ENCODE measurements at places on chromosomes 4 and X. TPM values are rescaled to one million over a fixed set of nuclear protein-coding genes. Genes with fewer than 3 reads are reported as not detected.

- H3K4me1 ChIP-seq = peaks cover 23% of the 10 kb centered on the region
- no peak for DNase-seq
- no peaks in the 10 kb centered on the region for H3K27me3 ChIP-seq
- peaks cover 7% of the 10 kb centered on the region for H3K36me3 ChIP-seq
- H3K4me3 ChIP-seq = peak overlapping the region; percentile 71
Observed at GRCh38 chrX:136936183-136936549, 55.6 kb upstream of the RBMX start.

CISD2 gene
- total RNA-seq = 28.5 TPM

GRCh38 chr4:89337681-89338080 lies 30.1 kb upstream of the GPRIN3 start:
- H3K36me3 ChIP-seq = no peaks in the 10 kb centered on the region
- peaks cover 12% of the 10 kb centered on the region for H3K4me1 ChIP-seq
- no peak overlapping the region for H3K4me3 ChIP-seq
- no peak for DNase-seq
- no peaks in the 10 kb centered on the region for H3K27me3 ChIP-seq
- no peak overlapping the region for H3K27ac ChIP-seq

GRCh38 chr4:72529148-72529822 lies 39.7 kb downstream of the ADAMTS3 start:
- H3K27me3 ChIP-seq = no peaks in the 10 kb centered on the region
- no peak overlapping the region for H3K4me3 ChIP-seq
- no peaks in the 10 kb centered on the region for H3K36me3 ChIP-seq
- H3K4me1 ChIP-seq = no peaks in the 10 kb centered on the region
- no peak for DNase-seq
- no peak overlapping the region for H3K27ac ChIP-seq

- no peak overlapping the region for H3K27ac ChIP-seq
- H3K4me1 ChIP-seq = peaks cover 8% of the 10 kb centered on the region
Observed at GRCh38 chr4:40586034-40586433, 43.6 kb downstream of the RBM47 start.

DNA sequence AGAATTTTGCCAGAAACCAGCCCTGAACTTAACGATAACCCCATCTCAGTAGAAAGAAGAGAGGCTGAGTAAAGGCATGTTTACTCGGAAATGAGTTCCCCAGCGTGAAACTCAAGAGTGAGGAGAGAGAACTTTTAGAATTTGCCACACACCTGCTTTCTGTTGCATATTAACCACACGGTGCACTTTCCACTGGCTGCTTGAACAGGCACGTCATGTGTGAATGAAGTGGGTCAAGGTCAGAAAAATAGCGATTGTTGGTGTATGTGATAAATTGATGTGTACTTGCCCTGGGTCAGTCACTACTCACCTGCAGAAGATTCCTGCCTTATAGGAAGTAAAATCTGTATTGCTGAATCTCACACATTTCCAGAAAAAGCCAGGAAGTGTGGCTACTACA lies 395.7 kb downstream of the TRIML1 start:
- H3K36me3 ChIP-seq = no peaks in the 10 kb centered on the region
- H3K4me3 ChIP-seq = no peak overlapping the region
- H3K27me3 ChIP-seq = no peaks in the 10 kb centered on the region
- no peak overlapping the region for H3K27ac ChIP-seq

- no peak overlapping the region for H3K4me3 ChIP-seq
- no peak overlapping the region for H3K27ac ChIP-seq
- peaks cover 66% of the 10 kb centered on the region for H3K4me1 ChIP-seq
Observed at GRCh38 chr4:38684271-38684670, 20.3 kb downstream of the KLF3 start.

- no peak overlapping the region for H3K27ac ChIP-seq
- H3K4me3 ChIP-seq = no peak overlapping the region
- H3K36me3 ChIP-seq = no peaks in the 10 kb centered on the region
Observed at GRCh38 chr4:139692309-139693012, 26.8 kb downstream of the MGST2 start.

GRCh38 chrX:132393485-132393884 lies 95.4 kb downstream of the MBNL3 start:
- H3K4me3 ChIP-seq = no peak overlapping the region
- H3K36me3 ChIP-seq = no peaks in the 10 kb centered on the region
- no peak overlapping the region for H3K27ac ChIP-seq
- peaks cover 5% of the 10 kb centered on the region for H3K4me1 ChIP-seq

DNA sequence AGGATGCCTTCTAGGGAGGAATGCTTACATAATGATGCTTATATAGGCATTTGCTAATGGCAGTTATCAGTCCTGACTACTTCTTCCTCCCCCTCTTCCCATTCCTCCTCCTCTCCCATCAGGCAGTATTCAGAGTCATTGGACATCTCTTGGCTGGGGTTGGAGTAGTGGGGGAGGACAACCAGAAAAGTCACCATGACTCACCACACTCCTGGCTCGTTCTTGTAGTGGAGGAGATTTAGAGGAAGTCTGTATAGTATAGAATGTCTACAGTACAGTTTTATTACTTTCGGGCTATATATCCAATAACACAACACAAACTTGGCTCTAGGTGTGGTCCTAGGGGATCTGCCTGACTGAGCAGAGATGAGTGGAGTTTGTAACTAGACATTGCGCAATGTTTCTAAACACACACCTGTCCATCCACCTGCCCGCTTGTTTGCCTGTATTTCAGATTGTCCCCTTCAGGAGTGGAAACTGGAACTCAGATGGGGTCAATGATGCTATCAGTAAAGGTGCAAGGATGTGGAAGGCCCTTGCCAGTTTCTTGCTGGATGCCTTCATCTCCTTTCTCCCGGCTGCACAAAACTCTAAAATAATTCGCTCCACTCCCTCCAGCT lies 27.9 kb upstream of the KIAA1210 start:
- no peak for DNase-seq
- no peak overlapping the region for H3K4me3 ChIP-seq
- no peak overlapping the region for H3K27ac ChIP-seq
- no peaks in the 10 kb centered on the region for H3K4me1 ChIP-seq

- peaks cover 32% of the 10 kb centered on the region for H3K4me1 ChIP-seq
- peak overlapping the region; percentile 83 for H3K4me3 ChIP-seq
- peak overlapping the region; percentile 96 for H3K27ac ChIP-seq
- no peaks in the 10 kb centered on the region for H3K27me3 ChIP-seq
- peak; percentile 37 for DNase-seq
Observed at GRCh38 chrX:132216806-132217202, 2.4 kb downstream of the RAP2C start.

GRCh38 chr4:142944565-142944964 lies 98.5 kb upstream of the INPP4B start:
- H3K4me3 ChIP-seq = no peak overlapping the region
- peaks cover 10% of the 10 kb centered on the region for H3K27me3 ChIP-seq
- H3K36me3 ChIP-seq = no peaks in the 10 kb centered on the region
- no peak overlapping the region for H3K27ac ChIP-seq

DNA sequence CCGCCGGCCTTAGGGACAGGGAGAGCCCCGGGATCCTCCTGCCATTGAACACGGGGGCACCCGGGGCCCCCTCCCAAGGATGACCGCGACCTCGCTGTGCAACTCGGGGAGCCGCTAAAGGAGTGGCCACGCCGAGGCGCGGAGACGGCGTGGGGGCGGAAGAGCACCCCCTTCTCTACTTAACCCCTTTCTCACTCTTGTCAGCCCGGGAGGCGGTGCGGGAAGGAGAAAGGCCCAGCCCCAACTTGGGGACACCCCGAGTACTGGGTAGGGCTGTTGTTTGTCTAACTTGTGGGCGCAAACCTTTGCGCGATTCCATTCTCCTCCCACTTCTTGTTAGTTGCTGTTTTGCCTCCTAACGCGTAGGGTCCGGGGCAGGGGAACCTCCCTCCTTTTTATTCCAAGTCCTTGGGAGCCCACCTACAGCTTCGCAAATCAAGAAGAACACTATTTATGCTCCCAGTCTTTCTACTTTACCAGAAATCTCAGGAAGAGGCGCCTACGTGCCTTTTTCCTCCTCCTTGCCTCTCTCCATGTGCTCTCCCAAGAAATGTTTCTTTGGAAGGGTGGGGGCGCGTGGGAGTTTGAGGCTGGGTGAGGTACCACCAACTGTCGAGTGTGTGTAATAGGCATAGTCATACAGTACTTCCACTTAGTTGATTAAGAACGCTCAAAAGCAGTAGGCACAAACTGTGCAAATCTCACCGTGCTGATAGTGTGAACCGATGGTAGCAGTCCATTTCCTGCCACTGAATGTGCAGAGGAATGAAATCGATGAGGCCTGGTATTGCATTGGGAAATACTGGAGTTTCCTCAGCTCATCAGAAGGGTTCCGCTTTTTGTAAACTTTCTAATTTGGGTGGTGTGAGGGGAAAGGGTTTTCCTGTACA lies 813 bp downstream of the DIAPH2 start:
- peak; percentile 66 for DNase-seq
- no peaks in the 10 kb centered on the region for H3K27me3 ChIP-seq
- H3K4me1 ChIP-seq = peaks cover 24% of the 10 kb centered on the region
- H3K4me3 ChIP-seq = peak overlapping the region; percentile 90
- peak overlapping the region; percentile 93 for H3K27ac ChIP-seq

- H3K27ac ChIP-seq = no peak overlapping the region
- no peaks in the 10 kb centered on the region for H3K36me3 ChIP-seq
- H3K4me3 ChIP-seq = no peak overlapping the region
- no peak for DNase-seq
- no peaks in the 10 kb centered on the region for H3K27me3 ChIP-seq
Observed at GRCh38 chrX:74509989-74510388, 88.7 kb downstream of the SLC16A2 start.

GAB3 gene
- total RNA-seq = 3.7 TPM

DNA sequence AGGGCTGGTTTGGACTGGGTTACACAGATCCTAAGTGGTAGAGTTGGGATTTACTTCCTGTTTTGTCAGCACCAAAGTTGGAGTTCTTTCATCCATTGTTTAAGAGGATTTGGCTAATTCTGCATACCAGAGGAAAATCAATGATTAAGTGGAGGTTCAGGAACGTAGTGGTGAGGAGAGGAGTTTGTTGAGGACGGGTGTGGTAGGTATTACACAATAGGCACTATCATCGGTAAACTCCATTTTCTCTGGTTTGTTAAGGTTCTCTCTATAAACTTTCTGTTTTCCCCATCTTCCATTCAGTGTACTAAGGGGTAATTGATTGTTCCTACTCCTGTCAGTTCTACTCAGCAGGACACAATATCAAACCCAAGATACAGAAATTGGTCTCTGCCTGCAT lies 107.5 kb upstream of the VCX2 start:
- H3K4me3 ChIP-seq = no peak overlapping the region
- H3K27ac ChIP-seq = no peak overlapping the region
- no peak for DNase-seq
- no peaks in the 10 kb centered on the region for H3K4me1 ChIP-seq
- no peaks in the 10 kb centered on the region for H3K36me3 ChIP-seq

- H3K4me1 ChIP-seq = peaks cover 3% of the 10 kb centered on the region
- H3K36me3 ChIP-seq = peaks cover 31% of the 10 kb centered on the region
- no peak for DNase-seq
- no peak overlapping the region for H3K4me3 ChIP-seq
- no peak overlapping the region for H3K27ac ChIP-seq
Observed at GRCh38 chrX:2638279-2638678, 52.8 kb upstream of the CD99 start.

PAGE5 gene
- 0.88 TPM for total RNA-seq

DNA sequence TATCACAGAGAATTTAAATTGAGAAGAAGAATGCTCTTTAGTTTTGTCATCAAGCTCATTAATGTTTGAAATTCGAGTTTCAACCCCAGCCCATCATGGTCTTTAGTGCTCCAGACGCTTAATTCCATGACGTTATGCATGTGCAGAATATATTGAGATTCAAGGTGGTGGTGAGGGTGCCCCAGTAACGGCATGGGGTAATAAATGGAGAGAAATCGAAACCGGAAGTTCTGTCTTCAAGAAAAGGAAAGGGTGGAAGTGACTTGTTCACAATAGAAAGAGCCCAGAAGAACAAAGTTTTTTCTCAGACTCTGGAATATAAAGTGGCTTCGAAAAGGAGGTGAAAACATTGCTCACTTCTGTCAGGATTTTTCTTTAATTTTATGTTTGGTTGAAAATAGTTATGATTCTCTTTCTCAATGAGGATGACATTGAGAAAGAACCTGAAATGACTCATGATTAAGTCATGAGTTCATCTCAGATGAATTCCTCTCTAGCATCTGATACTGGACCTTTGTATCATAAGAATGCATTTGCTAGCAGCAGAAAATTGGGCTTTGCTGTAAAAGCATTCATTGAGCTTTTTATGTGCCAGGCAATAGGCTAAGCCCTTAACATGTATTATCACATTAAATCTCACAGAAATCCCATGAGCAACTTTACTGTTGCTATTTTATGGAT lies 779 bp upstream of the DDX60L start:
- H3K4me3 ChIP-seq = peak overlapping the region; percentile 85
- no peaks in the 10 kb centered on the region for H3K36me3 ChIP-seq
- peaks cover 51% of the 10 kb centered on the region for H3K4me1 ChIP-seq

KLB gene
- not detected for total RNA-seq

DNA sequence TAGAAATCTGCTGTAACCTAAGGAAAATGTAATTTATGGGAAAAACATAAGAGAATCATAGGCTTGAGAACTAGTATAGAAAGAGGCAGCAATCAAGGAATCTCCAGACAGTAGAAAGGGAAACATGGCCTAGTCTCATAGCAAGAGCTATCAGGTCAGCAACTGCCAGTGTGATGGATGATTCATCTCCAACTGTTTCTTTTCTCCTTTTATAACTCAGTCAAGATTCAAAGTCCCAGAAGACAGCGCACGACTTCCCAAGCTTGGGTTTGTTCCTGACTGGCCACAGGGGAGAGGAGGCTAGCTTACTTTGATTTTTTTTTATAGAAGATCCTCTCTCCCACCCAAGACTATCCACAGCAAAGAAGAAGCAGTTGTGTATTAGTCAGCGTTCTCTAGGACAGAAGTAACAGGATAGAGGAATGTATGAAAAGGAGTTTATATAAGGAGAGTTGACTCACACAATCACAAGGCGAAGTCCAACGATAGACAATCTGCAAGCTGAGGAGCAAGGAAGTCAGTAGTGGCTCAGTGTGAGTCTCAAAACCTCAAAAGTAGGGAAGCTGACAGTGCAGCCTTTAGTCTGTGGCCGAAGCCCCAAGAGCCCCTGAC lies 181.5 kb downstream of the GC start:
- no peak for DNase-seq
- no peaks in the 10 kb centered on the region for H3K36me3 ChIP-seq
- no peak overlapping the region for H3K4me3 ChIP-seq
- peaks cover 3% of the 10 kb centered on the region for H3K27me3 ChIP-seq

DNA sequence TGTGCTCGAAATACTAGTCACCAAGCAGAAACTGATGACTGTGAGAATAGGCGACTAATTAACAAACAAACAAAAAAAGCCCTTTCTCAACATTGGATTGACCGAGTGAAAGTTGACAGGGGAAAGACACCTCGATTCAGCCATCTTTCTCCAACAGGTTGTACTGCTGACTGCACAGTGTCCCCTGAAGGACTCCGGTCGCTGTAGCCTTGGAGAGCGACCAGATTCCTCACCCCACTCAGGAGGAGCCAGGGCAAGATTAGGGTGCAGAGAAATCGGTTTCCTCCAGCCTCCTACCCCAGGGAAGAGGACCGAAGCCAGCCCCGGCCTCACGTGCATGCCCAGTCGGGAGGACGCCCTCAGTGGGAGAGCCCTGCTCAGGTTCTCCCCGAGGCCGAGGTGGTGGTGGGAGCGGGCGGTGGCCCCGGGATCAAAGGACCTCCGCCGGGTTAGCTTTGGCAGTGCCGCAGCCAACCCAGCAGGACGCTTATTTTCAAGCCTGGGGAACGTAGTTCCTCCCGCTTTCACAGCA lies 1.1 kb upstream of the RAP1GDS1 start:
- H3K4me1 ChIP-seq = peaks cover 37% of the 10 kb centered on the region
- H3K4me3 ChIP-seq = peak overlapping the region; percentile 95
- H3K27ac ChIP-seq = peak overlapping the region; percentile 97
- H3K36me3 ChIP-seq = peaks cover 2% of the 10 kb centered on the region
- no peaks in the 10 kb centered on the region for H3K27me3 ChIP-seq
